Anterior cingulate cortex (tissue), 58 donors: ENCODE measurements at places on chromosomes 2 and 18.

DNA sequence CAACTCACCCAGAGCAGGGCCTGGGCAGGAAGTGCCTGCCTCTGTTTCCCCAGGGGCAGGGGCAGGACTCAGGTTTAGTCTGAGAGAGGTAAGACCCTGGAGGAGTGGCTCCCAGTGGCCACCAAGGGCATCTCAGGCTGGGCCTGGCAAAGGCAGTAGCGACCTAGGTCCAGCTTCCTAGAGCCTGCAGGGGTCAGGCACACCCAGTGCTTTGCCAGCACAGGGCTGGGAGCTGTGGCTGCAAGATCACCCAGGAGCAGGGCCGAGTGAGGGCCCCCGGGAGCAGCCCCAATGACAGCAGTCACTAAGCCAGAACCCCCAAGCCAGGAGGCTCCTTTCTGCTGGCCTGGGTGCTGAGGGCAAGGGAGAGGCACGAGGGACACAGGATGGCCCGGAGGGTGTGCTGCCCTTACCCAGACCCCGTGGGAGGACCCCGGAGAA lies 8.8 kb upstream of the DUSP2 start:
- no peak for DNase-seq

- no peak for DNase-seq
Observed at GRCh38 chr18:28113271-28114029, 63.5 kb downstream of the CDH2 start.

- DNase-seq = no peak
Observed at GRCh38 chr2:105867587-105867986, 122.9 kb downstream of the NCK2 start.

- no peak for DNase-seq
Observed at GRCh38 chr18:53772293-53772692, 452.2 kb downstream of the MBD2 start.
